ENCODE measurements at places on chromosomes 2 and 18.

DNA sequence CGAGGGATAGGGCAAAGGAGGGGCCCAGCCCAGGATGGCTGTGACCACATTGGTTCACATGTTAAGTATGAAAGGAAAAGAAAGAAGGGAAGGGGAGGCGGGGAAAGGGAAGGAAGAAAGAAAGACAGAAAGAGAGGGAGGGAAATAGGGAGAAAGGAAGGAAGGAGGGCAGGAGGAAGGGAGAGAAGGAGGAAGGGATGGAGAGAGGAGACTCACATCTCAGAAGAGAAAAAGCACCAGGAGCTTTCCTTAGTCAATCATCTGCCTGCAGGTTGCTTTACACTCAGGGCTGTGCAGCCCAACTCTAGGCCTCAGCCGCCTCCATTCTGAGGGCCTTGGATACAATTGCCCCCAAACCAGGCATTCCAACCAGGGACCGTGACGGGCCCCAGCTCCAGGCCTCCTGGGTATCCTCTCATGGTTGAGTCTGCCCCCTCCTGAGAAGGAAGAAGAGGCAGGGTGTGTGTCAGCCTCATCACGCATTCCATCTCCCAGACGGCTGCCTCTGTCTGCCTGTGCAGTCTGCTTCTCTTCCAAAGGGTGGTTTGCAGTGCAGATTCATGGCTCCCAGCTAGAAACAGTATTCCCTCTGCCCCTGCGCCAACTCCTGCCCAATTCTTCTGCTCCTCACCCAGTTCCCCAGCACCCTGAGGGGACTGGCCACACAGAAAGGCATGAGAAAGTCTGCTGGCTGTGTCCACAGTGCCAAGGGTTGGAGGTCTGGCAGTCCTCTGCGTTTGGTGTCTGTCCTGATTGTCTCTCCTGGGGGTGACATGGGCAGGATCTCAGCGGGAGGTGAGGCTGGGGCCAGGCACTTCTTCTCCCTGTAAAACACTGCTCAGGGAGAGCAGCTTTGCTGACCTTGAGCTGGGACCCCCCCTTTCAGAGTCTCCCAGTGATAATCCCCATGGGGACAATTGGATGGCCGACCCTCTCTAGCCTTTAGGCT is 163.3 kb downstream of the SMAD7 start:
- peak; percentile 18 for DNase-seq

- peak; percentile 74 for DNase-seq
Observed at GRCh38 chr2:172181840-172182239, 79.1 kb upstream of the DLX2 start.

DNA sequence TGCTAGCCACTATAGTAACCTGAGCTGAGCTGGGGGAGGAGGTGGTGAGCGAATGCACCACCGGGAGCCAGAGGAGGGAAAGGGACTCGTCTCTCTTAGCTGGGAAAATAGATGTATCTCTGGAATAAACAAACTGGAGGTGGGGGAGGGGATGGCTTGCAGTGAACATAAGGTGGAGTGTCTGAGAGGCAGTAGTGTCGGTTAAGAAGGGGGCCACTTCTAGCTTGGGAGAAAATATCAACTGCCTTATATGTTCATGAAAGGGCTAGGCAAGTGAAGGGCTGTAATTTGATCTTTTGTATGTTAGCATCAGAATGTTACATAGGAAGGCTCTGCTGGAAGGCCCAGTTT is 2.2 kb downstream of the SETBP1 start:
- DNase-seq: no peak

DNA sequence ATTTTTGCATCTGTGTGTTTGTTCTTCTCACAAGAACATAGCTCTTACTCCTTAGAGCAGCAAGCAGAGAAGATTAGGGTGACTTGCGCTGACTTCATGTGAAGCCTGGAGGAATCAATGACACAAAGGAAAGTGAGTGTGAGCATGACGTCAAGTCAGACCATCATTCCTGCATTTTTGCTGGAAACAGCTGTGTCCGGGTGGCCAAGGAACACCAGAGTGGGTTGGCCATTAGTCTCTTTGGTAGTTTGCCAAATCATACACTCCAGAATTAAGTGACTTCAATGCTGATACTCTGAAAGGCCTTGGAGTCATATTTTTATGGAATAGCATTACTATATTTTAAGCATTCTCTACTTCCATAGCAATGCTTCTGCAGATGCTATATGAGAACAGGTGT is 597.2 kb downstream of the DCDC2C start:
- DNase-seq: no peak

DNA sequence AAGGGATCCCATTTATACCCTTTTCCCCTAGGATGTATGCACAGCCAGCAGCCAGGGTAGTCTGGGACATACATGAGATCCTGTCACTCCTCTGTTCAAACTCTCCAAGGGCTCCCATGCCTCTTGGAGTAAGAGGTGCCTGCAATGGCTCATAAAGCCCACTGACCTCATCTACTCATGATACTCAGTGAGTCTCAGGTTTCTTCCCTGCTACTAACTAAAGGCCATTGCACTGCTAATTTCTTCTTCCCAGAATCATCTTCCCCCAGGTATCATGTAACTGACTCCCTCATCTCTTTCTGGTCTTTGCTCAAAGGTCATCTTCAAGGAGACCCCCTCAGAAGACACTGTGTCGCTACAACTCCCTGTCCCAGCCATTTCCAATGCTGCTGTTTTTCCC is 68.2 kb downstream of the CCBE1 start:
- DNase-seq: no peak

Data from left colon (tissue), 2 donors.